ENCODE measurements at places on chromosomes 1 and 21. TPM values are rescaled to one million over a fixed set of nuclear protein-coding genes. Genes with fewer than 3 reads are reported as not detected.

DNA sequence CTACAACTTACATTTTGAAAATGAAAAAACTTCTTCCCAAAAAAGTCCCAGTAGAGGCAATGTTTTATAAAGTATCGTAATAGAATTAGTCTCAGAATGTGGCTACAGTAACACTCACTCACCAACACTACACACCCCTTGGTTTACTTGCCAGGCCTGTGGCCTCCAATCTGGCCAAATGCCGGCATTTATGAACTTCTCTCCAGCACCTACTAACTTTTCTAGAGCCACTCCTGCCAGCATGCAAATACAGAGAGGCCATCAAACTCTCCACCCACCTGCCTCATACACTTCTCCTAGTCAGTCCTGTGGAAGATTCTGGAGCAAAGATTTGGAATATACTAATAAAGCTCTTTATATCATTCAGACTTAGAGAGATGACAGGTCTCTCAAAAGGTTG lies 32.3 kb downstream of the STPG1 start:
- no peak for DNase-seq

GRCh38 chr1:60044881-60045280 lies 28.7 kb downstream of the C1orf87 start:
- DNase-seq: no peak

The UTS2 gene
- polyA plus RNA-seq: 0.36 TPM

The KIAA0319L gene
- 60.3 TPM for polyA plus RNA-seq

DNA sequence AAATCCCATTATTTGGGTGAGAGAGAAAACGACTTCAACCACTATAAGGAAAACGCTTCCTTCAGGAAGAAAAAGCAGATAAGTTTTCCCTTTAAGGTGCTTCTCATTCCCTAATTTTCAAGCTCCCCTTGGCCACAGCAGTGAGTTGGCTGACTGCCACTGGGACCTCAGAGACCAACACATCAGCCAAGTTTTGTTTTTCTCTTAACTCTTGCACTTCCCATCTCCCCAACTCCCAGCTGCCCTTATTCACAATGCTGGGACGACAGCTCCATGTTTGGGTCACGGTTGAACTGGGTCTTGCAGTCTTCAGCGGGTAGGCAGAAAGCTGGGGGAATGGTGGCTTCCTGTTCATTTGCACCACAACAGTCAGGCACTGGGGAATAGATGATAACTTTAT lies 18.9 kb downstream of the SGIP1 start:
- no peak for DNase-seq

DNA sequence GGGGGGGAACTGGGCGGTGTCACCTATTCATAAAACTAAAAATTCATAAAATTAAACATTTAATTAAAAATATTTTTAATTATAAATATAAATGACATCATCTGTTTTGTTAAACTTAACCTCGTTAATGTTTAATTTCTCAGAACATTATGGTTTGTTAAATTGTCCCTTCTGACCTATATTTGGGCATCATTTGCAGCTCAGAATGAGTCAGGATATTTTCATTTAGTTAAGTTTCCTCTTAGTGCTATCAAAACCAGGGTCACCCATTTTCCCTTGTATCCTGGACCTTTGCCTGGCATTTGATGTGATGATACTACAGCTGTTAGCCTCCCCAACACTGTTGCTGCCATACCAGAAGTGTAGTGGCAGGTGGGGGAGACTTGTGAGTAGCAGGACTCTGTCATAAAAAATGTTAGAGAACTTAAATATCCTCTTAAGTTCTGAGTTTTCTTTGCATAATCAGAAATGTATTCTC lies 30.3 kb downstream of the TSNAX start:
- DNase-seq: no peak

- DNase-seq: no peak
Measured at GRCh38 chr1:8985915-8986813, 40.1 kb downstream of the SLC2A7 start.

- DNase-seq: peak; percentile 36
Measured at GRCh38 chr1:1630965-1631781, 800 bp upstream of the MMP23B start.

Data from large intestine (tissue), 12 donors.